Activated T-cell treated with anti-CD3 and anti-CD28 coated beads, Interleukin-2, amount 50 U/mL, for 72 hours (primary cell): ENCODE measurements at places on chromosomes 11 and 22. TPM values are rescaled to one million over a fixed set of nuclear protein-coding genes. Genes with fewer than 3 reads are reported as not detected.

GRIA4 gene
- not detected for total RNA-seq

ZP1 gene
- total RNA-seq: not detected

RNF26 gene
- total RNA-seq: 32.5 TPM

BIRC2 gene
- 44.4 TPM for total RNA-seq

HBD gene
- total RNA-seq: not detected

P2RY2 gene
- not detected for total RNA-seq

GSTT2B gene
- 0.46 TPM for total RNA-seq

MTFP1 gene
- total RNA-seq: 50.6 TPM

RFPL1 gene
- total RNA-seq: not detected

GAL3ST3 gene
- total RNA-seq: 0.36 TPM
